Right cardiac atrium (tissue), 5 donors: ENCODE measurements at places on chromosomes 13 and 19. TPM values are rescaled to one million over a fixed set of nuclear protein-coding genes. Genes with fewer than 3 reads are reported as not detected.

The ADAMTSL5 gene
- 10.9 TPM for polyA plus RNA-seq

GRCh38 chr13:23703246-23703860 is 133.1 kb downstream of the TNFRSF19 start:
- DNase-seq: peak; percentile 43

DNA sequence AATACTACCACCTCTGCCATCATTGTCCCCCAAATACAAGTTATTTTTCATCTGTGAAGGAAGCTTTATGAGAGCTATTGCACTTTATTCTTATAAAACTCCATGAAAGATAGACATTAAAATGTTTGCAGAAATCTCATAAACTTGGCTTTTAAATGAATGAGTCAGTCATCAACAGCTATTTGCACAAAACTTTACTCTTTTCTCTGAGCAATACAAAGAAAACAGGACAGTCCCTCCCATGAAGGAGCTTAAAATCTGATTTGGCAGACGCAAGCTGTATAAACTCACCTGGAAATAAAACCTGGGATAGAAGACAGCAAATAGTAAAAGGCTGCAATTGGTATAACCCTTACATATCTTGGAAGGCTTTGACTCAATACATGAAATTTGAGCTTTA is 16.6 kb upstream of the RCBTB1 start:
- DNase-seq: no peak

The SHISA2 gene
- polyA plus RNA-seq: 0.07 TPM

GRCh38 chr19:3304871-3305423 is 61.4 kb upstream of the NFIC start:
- DNase-seq: peak; percentile 85
